PC-3 (cell line): ENCODE measurements at places on chromosomes 12 and 14. TPM values are rescaled to one million over a fixed set of nuclear protein-coding genes. Genes with fewer than 3 reads are reported as not detected.

Gene CLEC6A
- total RNA-seq = not detected in 2 replicates

Gene TAS2R20
- 0.11 and 0.46 TPM in 2 replicates for total RNA-seq

Gene INSM2
- total RNA-seq = 0.07 TPM in 1 of 2 replicates, not detected in the other

Gene RND1
- 7.6 and 8.3 TPM in 2 replicates for total RNA-seq

Gene IL31
- not detected in 2 replicates for total RNA-seq

Gene NOXRED1
- 0.33 and 0.46 TPM in 2 replicates for total RNA-seq

Gene ALDH2
- total RNA-seq = 0.35 and 2.0 TPM in 2 replicates

Gene SMIM41
- total RNA-seq = not detected in 2 replicates

Gene HNF1A
- total RNA-seq = not detected in 2 replicates

Gene IL23A
- total RNA-seq = 17.5 and 18.2 TPM in 2 replicates

Gene OR4K15
- not detected in 2 replicates for total RNA-seq

Gene NID2
- total RNA-seq = 2.5 and 3.1 TPM in 2 replicates

Gene MIPOL1
- total RNA-seq = 14.2 and 22.5 TPM in 2 replicates

Gene TESPA1
- not detected in 2 replicates for total RNA-seq

Gene HCAR3
- total RNA-seq = not detected in 2 replicates

Gene POLE2
- total RNA-seq = 26.6 and 38.6 TPM in 2 replicates

Gene CDKN3
- total RNA-seq = 354 and 434 TPM in 2 replicates

Gene TAS2R42
- total RNA-seq = not detected in 2 replicates

Gene HOXC12
- 0.33 and 1.2 TPM in 2 replicates for total RNA-seq

Gene SERPINA1
- total RNA-seq = 5.4 and 10.5 TPM in 2 replicates

Gene EFS
- total RNA-seq = 0.23 and 0.36 TPM in 2 replicates

Gene TBX3
- 89.4 and 123 TPM in 2 replicates for total RNA-seq
